ENCODE measurements at places on chromosomes 5 and 9.

GRCh38 chr5:150338546-150338945 is 19.0 kb upstream of the TCOF1 start:
- DNase-seq, result no peak

- DNase-seq, result no peak
These were observed 147.8 kb upstream of the RAPGEF1 start for GRCh38 chr9:131887680-131888079.

GRCh38 chr5:56026863-56027300 is 32.1 kb upstream of the IL6ST start:
- DNase-seq, result no peak

- DNase-seq, result no peak
These were observed 14.7 kb downstream of the MTMR12 start for GRCh38 chr5:32298059-32298415.

GRCh38 chr9:83623679-83624076 is 735 bp downstream of the IDNK start:
- peak; percentile 9 for DNase-seq

DNA sequence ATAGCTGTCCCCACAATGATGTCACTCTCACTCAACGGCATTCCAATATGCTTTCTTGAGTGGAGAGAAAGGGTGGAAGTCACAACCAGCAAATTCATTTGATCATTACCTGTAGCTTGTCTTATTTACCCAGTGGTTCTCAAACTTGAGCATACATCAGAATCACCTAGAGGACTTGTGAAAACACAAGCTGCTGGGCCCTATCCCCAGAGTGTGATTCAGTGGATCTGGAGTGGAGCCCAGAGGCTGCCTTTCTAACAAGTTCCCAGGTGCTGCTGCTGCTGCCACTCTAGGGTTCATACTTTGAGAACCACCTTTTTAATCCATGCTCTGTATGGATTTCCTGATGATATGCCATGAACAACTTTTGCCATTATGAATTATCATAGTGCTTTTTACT is 94.7 kb downstream of the KLHL3 start:
- no peak for DNase-seq

DNA sequence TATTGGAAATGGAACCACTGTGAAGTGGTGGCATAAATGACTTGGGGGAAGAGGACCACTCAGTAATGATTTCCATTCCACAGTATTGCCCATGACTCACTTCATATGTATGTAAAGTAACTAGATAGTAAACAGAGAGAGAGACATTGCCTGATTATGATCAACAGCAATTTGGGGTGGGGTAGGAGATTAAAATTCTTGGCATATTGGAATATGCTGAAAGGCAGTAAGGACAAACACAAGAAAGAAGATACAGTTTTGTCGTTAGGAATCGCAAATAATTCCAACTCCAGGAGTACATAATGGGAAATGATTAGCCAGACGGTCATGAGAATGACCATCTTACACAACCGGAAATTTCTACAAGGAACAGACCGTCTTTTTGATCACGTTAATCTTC is 1.5 kb upstream of the HMGCS1 start:
- no peak for DNase-seq

- no peak for DNase-seq
These were observed at the start of gene GRIN1 for GRCh38 chr9:137138722-137139467. TSS of gene GRIN1 (plus strand) at chr9:137139154. CDS start at chr9:137139487, 333 bp downstream.

DNA sequence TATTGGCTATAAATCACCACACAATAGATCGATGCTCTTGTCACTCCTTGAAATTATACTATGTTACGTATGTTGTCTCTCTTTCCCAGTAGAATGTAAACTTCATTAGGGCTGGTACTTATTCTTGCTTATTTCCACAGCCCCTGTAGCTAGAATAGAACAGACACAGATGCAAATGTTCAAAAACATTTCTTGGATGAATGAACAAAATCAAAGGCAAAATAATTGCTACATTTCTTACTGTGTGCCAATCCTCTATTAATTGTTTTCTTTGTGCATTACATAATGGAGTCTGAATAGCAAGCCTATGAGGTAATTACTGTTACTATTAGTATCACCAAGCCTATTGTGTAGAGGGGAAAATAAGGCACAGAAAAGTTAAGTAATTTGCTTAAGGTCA is 725 bp upstream of the OR13C2 start:
- no peak for DNase-seq

GRCh38 chr5:111236995-111237394 is 12.8 kb downstream of the CAMK4 start:
- DNase-seq, result no peak

DNA sequence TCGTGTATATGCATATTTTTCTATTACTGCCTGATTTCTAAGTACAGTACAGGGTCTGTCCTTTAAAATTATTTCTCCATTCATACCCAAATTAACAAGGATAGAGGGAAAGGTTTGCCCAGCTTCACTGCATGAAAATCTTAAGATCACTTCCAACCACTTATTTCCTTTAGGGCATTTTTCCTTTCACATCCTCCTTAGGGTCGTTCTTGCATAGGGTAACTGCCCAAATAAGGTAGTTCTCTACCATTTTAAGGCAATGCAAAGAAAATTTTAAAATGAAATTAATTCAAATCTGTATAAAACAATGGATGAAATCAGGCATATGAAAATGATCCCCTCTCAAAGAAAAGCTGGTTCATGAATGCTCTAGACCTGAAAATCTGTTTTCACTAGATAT is 4.1 kb upstream of the CDC20B start:
- DNase-seq, result no peak

- DNase-seq, result no peak
These were observed 119.7 kb upstream of the SPATA31C2 start for GRCh38 chr9:88258024-88258423.

GRCh38 chr5:169104937-169105494 is 195.9 kb downstream of the SLIT3 start:
- DNase-seq, result no peak

DNA sequence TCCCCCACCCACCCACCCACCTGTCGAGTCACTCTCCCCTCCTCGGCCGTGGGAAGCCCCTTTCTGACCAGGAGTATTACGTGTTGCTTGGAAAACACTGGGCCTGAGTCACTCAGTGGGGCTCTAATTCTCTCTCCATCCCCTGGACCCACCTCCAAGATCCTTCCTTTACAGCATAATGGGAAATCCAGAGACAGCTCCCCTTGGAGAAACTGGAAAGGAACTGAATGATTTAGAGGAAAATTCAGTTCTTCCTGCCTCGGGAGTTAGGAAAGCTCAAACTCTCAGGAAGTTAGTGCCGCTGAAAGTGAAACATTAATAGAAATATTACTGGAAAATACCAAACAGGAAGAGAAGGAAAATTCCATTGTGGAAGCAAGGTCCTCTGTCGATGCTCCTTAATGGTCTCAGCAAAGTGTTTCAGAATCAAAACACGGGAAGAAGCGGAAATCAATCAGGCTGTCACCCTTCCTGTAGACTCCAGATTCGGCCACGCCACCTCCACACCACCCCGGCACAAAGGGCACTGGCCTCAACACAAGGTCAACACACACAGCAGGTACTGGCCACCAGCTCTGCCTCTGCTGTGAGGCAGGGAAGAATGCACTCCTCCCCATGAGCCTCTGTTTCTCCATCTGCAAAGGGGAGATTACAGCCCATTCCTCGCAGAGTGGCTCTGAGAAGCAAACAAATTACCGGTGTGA is 9.6 kb downstream of the SHB start:
- no peak for DNase-seq

DNA sequence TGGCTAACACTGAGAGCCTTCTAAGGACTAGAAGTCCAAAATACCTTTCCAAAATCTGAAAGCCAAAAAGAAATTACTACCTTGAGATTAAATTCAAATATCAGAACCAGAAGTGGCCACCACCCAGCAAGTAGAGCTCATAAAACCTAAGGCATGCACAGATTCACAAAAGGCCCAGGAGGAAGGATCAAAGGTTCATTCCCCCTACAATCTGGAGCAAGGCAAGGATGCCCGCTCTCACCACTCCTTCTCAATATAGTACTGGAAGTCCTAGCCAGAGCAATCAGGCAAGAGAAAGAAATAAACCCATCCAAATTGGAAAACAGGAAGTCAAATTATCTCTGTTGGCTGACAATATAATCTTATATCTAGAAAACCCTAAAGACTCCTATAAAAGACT is 6.0 kb downstream of the RASEF start:
- no peak for DNase-seq

DNA sequence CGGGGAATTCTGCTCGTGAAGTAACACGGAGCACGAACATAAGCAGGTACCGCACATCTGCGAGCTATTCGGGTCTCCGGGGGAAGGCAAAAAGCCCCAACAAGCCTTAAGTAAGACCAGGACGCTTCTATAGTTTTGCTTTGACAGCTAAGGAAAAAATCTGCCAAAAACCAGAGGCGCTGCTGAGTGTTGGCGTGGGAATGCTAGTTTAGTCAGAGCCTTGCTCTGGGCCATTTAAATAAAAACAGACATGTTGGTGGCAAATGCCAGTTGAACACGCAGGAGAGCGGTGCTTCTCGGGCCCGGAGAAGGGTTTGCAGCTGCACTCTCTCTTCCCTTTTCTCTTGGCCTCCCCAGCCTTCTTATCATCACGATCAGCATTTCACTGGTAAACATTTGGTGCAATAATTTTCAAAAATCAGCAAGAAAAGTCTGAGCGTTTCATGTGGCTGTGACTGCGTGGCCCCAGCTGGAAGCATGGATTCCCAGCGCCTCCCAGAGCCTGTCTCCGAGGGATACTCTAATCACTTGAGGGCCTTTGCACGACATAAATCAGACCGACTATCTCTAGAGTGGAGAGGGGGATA is 6.4 kb upstream of the NOTCH1 start:
- no peak for DNase-seq

GRCh38 chr5:76175051-76175666 is 92.0 kb downstream of the SV2C start:
- no peak for DNase-seq

DNA sequence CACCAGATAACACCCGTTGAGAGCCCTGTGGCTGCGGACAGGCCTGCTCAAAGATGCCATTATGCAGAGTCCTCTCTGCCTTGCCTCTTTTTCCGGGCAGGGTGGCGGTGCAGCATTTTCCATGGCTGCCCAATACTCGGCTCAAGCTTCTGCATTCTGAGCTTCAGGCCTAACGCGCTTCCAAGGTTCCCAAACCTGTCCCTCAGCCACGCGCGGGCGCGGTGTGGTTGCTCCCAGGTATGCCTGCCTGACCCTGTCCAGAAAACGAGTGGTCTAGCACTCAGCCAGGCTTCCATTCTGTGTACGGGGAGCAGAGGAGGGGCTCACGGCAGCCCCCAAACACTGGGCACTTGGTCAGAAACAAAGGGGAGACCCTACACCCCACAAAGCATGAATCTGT is 27.9 kb upstream of the CNOT6 start:
- no peak for DNase-seq

DNA sequence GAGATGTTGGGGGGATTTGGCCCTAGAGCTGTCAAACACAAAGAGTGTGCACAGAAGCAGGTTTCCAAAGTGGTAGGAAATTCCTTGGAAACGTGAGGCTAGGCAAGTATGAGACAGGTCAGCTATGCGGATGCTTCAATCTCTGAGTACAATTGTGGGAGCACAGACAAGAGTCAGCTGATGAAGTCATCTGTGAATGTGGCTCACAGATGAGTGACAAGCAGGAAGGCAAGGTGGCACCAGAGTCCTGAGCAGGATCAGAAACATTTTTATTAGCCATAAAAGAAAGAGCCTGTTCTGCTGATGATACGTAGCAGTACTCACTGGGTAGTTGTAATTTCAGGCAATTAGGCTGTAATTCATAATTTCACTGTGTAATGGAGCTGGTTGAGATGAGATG is 117.0 kb downstream of the DCP2 start:
- DNase-seq, result no peak

- DNase-seq, result no peak
These were observed 32.9 kb upstream of the TGFBR1 start for GRCh38 chr9:99072040-99072394.

DNA sequence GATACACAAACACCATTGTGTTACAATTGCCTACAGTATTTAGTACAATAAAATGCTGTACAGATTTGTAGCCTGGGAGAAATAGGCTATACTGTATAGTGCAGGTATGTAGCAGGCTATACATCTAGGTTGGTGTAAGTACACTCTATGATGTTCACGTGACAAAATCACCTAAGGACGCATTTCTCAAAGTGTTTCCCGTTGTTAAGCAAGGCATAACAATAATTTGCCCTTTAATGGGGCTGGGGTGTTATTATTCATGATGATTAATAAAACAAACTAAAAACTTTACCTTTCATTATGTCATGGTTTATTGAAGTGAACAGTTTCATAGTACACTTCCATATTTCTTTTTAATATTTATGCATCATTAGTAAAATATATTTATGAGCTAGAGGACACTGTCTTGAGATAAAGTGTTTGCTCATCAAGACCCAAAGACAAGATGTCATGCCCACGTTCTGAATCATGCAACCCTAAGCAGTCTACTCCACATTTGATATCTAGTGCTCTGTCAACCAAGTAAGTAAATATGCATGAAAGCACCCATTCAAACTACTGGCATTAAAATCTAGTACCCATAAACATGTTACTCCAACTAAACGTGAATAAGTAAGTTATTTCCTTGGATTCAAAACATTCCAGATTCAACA is 220.5 kb downstream of the NR2F1-AS1 start:
- DNase-seq, result no peak

DNA sequence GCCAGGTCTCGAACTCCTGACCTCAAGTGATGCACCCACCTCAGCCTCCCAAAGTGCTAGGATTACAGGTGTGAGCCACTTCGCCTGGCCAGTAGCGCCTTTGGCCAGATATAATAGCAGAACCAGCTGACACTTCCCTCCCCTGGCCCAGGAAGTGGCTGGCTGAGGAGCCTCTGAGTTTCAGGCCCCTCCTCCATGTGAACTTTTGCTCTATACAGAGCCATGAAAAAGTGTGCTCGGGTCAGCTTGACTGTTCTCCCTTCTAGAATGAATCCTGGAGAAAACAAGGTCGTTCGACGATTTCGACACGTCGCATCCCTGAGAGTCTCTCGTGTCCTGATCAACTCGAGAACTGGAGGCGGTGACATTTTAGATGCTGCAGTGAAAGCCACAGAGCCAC is 8.6 kb upstream of the ZDHHC12 start:
- no peak for DNase-seq

DNA sequence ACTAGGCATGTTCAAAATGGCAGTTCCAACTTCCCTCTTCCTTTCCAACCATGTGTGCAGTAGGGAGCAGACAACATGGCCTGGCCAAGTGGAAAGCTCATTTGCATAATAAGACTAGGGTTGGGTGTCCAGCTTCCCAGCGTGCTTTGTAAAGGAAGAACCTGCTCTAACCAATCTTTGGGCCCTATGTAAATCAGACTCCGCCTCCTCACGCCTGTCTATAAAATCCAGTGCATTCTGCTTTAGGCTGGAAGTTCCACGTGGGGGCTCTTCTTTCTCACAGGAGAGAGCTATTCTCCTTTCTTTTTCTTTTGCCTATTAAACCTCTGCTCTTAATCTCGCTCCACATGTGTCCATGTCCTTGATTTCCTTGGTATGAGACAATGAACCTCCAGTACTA is 83.4 kb downstream of the GCNT1 start:
- no peak for DNase-seq
